Activated CD8-positive, alpha-beta T cell treated with anti-CD3 and anti-CD28 coated beads for 36 hours (primary cell): ENCODE measurements at places on chromosomes 16 and 17. TPM values are rescaled to one million over a fixed set of nuclear protein-coding genes. Genes with fewer than 3 reads are reported as not detected.
A peak's percentile ranks its signal among the peaks of the same experiment; 100 is the strongest.

DNA sequence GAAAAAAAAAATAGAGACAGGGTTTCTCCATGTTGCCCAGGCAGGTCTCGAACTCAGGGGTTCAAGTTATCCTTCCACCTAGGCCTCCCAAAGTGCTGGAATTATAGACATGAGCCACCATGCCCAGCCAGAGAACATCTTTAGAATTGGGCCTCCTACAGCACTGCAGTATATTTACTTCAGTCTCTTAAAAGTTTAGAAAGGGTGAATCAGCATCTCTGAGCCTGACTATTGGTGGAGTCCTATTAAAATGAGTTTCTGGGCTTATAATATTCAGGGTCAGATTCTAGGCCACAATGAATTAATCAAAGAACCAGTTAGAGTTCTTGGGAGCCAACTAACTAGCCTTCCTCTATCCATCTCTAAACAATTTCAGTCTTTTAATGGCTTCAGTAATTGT is 22.8 kb downstream of the TADA2A start:
- no peak for DNase-seq

DNA sequence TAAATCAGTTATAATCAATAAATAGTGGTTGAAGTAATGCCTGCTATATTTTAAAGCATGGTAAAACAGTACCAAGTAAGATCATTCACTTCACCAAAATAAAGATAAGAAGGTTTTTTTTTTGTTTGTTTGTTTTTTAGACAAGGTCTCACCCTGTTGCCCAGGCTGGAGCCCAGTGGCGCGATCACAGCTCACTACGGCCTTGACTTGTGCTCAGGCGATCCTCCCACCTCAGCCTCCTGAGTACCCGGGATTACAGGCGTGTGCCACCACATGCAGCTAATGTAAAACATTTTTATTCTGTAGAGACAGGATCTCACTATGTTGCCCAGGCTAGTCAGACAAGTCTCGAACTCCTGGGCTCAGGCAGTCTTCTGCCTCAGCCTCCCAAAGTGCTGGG is 84.5 kb upstream of the NETO2 start:
- DNase-seq, result no peak

- DNase-seq, result no peak
These were observed 60.4 kb downstream of the USP43 start for GRCh38 chr17:9705745-9706144.

GRCh38 chr17:56866496-56866895 is 32.5 kb downstream of the DGKE start:
- no peak for DNase-seq

- no peak for DNase-seq
These were observed 601 bp downstream of the JMJD8 start for GRCh38 chr16:683396-684070.

DNA sequence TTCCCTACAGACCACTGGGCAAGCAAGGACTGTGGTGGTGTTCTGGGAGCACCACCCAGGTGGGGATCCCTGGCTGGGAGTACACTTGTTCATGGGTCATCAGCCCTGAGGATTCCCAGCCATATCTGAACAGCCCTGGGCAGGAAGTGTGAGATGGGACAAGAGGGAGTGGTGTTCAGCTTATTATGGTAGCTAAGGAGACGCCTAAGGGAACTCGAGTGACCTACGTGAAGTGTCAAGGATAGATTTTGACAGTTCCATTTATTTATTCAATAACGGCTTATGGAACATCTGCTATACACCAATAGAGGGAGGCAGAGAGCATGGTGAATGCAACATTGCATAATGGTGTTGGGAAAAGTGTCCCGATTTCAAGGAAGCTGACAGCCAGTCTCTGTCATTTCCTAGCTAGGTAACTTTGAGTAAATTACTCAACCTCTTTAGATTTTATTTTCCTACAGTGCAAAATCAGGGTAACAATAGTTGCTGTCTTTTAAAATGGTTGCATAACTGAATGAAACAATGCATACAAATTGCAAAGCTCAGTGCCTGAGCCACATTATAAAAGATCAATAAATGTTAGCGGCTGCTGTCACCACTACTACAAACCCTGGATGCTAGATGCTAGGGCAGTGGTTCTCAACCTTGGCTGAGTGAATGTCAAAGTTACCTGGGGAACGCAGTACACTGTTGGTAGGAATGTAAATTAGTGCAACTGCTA is 534.1 kb downstream of the GRIN2A start:
- DNase-seq, result no peak

- DNase-seq, result no peak
These were observed 31.3 kb downstream of the KDM8 start for GRCh38 chr16:27234603-27235002.

DNA sequence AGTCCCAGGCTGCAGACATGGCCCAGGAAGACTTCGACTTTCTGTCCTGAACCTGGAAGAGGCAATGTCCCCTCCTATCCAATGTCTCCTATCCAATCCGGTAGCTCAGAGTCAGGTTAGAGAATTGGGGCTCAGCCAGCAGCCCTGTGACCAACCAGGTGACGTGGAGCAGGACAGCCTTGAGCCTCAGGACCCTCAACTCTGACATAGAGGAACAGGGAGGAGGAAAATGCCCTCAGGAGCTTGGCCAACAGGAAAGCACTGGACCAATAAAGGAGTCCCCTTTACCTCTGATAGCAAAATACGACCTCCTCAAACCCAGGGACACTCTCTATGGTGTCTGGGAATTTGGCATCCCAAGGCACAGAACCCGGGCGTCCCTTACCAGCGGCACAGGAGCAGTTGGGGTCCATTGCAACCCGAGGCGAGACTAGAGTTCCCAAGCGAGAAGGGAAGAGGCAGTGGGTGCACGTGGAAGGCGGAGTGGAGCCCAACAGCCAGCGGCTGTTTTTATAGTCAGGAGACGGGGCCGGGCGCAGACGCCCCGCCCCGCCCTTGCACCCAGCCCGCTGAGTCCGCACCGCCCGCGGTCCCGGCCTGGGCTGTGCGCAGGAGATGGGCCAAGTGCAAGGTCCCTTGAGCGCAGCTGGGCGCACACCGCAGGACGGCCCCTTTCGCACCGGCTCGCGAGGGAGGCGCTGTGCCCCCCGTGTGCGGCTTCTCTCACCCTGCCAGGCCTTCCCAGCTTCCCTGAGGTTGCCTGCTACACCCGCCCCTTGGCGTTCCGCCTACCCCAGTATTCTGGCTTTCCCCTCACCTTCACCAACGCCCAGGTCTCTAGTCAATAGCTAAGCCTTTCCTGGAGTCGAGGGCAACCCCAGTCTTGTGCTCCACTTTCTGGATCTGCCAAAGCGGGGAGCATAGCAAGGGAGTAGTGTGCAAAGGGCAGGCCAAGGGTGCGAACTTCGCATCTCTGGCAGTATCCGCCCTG is at the start of gene MT1G:
Gene MT1G (minus strand): TSS at position 485 of the 991 bp plus-strand sequence. CDS start 72 bp downstream, at position 413.
- DNase-seq, result peak; percentile 58

DNA sequence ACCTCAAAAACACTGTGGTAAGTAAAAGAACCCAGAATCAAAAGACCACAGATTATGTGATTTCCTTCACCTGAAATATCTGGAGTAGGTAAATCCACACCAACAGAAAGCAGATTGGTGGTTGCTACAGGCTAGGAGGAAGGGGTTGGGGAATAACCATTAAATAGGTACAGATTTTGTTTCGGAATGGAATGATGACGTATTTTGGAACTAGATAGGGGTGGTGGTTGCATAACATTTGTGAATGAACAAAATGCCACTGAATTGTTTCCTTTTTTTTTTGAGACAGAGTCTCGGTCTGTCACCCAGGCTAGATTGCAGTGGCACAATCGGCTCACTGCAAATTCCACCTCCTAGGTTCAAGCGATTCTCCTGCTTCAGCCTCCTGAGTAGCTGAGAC is 100.9 kb upstream of the RBFOX1 start:
- no peak for DNase-seq

GRCh38 chr17:34758718-34759117 is 179.3 kb downstream of the TMEM132E start:
- DNase-seq, result no peak

GRCh38 chr16:27444015-27444414 is 42.0 kb downstream of the IL21R start:
- no peak for DNase-seq

Gene KRT32
- not detected for total RNA-seq

Gene EVI2A
- total RNA-seq, result 31.7 TPM

Gene SCIMP
- total RNA-seq, result 0.13 TPM

Gene HOXB7
- total RNA-seq, result 1.0 TPM

Gene LRRC59
- total RNA-seq, result 70.6 TPM

Gene CAMKK1
- total RNA-seq, result 6.7 TPM

Gene TAC4
- total RNA-seq, result not detected

Gene LRRC36
- total RNA-seq, result 0.81 TPM

Gene SMPD3
- total RNA-seq, result 0.16 TPM
